ENCODE measurements at places on chromosomes 13 and 19. TPM values are rescaled to one million over a fixed set of nuclear protein-coding genes. Genes with fewer than 3 reads are reported as not detected.

- H3K4me3 ChIP-seq = no peak overlapping the region
- H3K36me3 ChIP-seq = peaks cover 67% of the 10 kb centered on the region
These were observed 8.5 kb downstream of the ZNF557 start for GRCh38 chr19:7078008-7078407.

GRCh38 chr13:104086759-104087158 is 1020.5 kb upstream of the SLC10A2 start:
- no peaks in the 10 kb centered on the region for H3K27me3 ChIP-seq
- H3K27ac ChIP-seq = no peak overlapping the region
- H3K4me1 ChIP-seq = no peaks in the 10 kb centered on the region
- H3K4me3 ChIP-seq = no peak overlapping the region

KLK2 gene
- total RNA-seq = not detected

DNA sequence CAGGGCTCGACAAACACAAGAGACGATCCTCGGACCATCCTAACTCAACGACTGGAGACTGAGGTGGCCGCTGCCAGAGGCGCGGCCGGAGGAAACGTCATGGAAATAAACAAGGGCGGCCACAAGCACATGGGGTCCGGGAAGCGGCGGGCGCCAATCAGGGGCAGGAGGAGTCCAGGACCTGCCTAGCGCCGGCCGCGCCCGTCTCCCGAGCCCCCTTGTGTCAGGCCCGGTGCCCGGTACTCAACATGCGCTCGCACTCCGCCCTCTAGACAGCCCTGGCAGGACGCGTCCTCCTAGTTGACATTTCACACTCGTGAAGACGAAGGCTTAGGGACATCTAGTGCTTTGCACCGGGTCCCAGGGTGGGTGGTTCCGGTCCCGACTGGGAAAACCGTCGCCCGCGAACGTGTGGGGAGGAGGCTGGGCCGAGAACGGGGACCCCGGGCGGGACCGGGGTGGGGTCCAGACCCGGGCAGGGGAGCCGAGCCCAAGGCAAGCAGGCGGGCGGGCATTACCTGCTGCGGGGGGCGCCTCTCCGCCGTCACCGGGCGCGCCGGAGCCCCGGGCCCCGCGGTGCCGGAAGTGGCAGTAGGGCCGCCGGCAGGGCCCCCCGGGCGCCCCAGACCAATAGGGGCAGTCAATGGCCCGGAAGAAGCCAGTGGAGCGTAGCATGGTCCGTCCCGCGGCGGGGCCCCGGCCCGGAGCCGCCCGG is 442 bp downstream of the REXO1 start:
- H3K4me3 ChIP-seq = peak overlapping the region; percentile 73
- 0 out of 2 replicates have a peak, but pooled peaks cover 11% of the 10 kb centered on the region for H3K4me1 ChIP-seq
- no peak for DNase-seq
- no peaks in the 10 kb centered on the region for H3K36me3 ChIP-seq

DNA sequence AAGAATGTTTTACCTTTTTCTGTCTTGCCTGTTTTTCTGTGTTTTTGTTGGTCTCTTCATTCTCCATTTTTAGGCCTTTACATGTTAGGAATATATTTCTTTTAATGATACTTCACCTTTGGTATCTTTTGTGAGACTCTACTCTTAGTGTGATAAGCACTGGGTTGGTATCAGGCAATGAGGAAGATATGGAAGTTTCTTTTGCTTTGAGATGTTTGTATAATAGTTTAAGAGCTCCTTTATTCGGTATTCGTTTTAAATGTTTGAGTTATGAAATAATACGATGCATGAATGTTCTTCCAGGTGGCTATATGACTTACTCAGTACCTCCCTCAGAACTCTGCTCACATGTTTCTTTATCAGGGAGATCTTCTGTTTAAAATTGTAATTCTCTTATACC is 144.8 kb downstream of the PDS5B start:
- H3K27ac ChIP-seq = no peak overlapping the region
- DNase-seq = no peak
- no peaks in the 10 kb centered on the region for H3K27me3 ChIP-seq
- H3K4me3 ChIP-seq = no peak overlapping the region
- H3K4me1 ChIP-seq = no peaks in the 10 kb centered on the region

LGI4 gene
- 1.3 TPM for total RNA-seq

- H3K36me3 ChIP-seq = no peaks in the 10 kb centered on the region
- H3K4me3 ChIP-seq = peak overlapping the region; percentile 86
- no peak for DNase-seq
- no peaks in the 10 kb centered on the region for H3K27me3 ChIP-seq
- peaks cover 6% of the 10 kb centered on the region for H3K4me1 ChIP-seq
- H3K27ac ChIP-seq = no peak overlapping the region
These were observed 1.0 kb downstream of the SPPL2B start for GRCh38 chr19:2329501-2329916.

DNA sequence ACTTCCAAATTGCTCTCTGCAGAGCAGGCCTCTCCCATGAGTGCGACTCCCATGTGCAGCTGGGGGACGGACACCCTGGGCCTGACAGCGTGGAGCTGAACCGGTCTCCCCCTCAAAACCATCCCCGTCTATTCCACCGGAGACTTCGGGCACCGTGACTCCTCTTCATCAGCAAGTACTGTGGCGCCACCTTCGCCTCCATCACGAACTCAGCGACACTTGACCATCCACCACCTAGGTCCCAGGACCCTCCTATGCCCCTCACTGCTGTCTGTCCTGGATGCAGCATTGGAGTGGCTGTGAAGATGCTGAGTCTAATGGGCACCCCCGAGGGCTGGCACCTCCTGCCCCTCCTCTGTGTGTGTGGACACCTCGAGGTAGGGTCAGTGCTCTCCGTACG is 20.6 kb downstream of the CILP2 start:
- no peaks in the 10 kb centered on the region for H3K36me3 ChIP-seq
- H3K4me1 ChIP-seq = no peaks in the 10 kb centered on the region
- H3K27me3 ChIP-seq = no peaks in the 10 kb centered on the region

DNA sequence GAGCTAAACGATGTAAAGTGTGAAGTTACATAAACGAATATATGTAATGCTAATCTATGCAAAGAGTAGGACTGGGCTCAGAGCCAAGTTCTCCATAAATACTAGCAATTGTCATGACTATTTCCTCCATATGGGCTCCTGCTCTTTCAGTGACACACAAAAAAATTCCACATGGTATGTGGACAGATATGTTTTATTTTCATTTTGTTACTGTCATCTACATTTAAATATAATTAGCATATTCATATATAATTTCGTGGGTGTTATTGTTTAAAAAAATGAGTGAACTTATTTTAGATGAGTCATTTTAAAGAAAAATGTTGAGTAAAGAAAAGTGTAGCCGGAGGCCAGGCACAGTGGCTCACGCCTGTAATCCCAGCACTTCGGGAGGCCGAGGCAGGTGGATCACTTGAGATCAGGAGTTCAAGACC is 5.0 kb upstream of the IGSF23 start:
- no peak overlapping the region for H3K4me3 ChIP-seq
- no peak overlapping the region for H3K27ac ChIP-seq
- peak; percentile 51 for DNase-seq
- no peaks in the 10 kb centered on the region for H3K27me3 ChIP-seq
- H3K4me1 ChIP-seq = peaks cover 49% of the 10 kb centered on the region

- H3K27me3 ChIP-seq = no peaks in the 10 kb centered on the region
- H3K27ac ChIP-seq = no peak overlapping the region
- no peaks in the 10 kb centered on the region for H3K36me3 ChIP-seq
- no peak for DNase-seq
- no peak overlapping the region for H3K4me3 ChIP-seq
These were observed 54.9 kb downstream of the AP1M1 start for GRCh38 chr19:16252459-16253205.

DNA sequence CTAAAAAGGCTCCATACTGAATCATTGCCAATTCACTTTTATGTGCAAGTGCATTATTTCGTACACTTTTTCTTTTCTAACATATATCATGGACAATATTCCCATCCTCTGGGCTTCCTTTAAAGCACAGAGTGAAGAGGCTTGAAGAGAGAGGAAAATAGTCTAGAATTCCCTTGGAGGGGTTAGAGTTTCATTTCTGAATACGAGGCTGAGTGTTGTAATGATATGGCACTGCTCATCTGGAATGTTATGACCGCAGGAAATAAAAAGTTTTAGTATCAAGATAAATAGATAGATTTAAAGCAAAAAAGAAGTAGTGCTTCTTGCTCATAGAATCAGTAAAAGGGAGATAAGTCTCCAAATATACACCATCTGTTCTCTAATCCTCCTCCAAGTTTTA is 412.3 kb upstream of the SLITRK1 start:
- H3K27ac ChIP-seq = no peak overlapping the region
- H3K36me3 ChIP-seq = no peaks in the 10 kb centered on the region
- no peak overlapping the region for H3K4me3 ChIP-seq
- H3K4me1 ChIP-seq = no peaks in the 10 kb centered on the region
- H3K27me3 ChIP-seq = no peaks in the 10 kb centered on the region

DNA sequence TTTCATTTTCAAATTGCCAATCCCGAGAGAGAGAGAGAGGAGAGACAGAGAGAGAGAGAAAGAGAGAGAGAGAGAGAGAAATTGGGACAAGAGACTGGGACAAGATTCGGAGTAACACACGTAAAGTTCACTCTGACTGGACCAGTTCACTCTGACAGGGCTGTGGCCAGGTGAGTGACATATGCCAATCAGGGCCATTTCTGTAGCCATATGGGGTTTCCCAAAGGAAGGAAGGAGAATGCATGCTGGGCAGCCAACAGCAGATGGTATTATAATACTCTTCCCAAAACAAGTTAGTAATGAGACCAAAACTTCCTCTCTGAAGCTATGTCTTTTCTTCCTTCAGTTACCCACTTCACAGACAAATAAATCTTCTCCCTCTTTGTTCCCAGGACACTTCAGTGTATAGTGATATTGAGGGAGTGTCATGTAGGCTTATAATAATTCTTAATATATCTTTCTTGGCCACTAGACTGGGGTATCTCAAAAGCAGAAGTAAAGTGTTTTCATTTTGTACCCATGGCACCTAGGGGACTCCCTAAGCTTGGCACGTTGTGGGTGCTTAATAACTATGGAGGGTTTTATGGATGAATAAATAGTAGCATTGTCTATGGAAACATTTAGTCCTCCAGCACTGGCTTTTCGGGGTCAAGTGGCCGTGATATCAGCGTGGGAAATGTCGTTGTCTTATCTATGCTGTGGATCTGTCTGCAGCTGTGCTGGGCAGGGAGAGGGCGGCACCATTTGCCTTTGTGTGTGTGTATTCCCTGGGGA is 51.6 kb downstream of the SERP2 start:
- no peak overlapping the region for H3K27ac ChIP-seq
- H3K4me1 ChIP-seq = no peaks in the 10 kb centered on the region
- no peak for DNase-seq
- H3K4me3 ChIP-seq = no peak overlapping the region
- no peaks in the 10 kb centered on the region for H3K27me3 ChIP-seq

DNA sequence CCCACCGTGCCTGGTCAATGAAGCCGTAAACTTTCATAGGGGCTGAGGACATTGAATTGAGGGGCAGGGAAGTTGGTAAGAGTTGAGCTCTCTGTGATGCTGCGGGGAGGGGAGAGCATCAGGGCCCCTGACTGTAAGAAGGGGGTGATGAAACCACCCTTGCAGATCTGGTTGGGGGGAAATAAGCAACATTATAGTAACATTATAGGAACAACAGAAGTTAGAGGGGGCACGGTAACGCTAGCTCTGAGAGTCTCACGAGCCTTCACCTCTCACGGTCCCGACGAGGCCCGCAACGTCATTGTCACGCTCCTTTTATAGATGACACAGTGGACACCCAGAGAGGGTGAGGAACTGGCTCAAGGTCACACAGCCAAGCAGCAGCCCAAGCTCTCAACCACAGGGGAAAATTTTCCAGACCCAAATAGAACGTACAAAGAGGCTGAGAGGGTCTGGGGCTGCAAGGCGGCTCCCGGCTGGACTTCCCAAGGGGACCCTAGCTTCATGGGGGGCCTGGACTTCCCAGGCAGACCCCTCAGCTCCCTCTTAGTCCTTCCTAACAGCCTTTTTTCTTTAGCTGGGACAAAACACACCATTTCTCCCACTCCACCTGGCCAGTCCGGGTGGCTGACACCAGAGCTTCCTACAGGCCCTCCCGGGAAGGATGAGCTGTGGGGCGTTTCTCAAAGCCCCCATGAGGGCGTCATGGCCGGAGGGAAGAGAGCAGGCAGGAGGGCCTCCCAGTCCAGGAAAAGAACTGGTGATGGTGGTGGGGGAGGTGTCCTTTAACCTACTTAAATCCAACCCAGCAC is 4.1 kb downstream of the TLE5 start:
- no peaks in the 10 kb centered on the region for H3K36me3 ChIP-seq
- no peak overlapping the region for H3K4me3 ChIP-seq
- no peaks in the 10 kb centered on the region for H3K27me3 ChIP-seq
- no peak for DNase-seq
- H3K27ac ChIP-seq = no peak overlapping the region

GRCh38 chr13:98468929-98469328 is 108.0 kb downstream of the STK24 start:
- no peak overlapping the region for H3K4me3 ChIP-seq
- H3K27me3 ChIP-seq = no peaks in the 10 kb centered on the region
- H3K4me1 ChIP-seq = no peaks in the 10 kb centered on the region
- peaks cover 45% of the 10 kb centered on the region for H3K36me3 ChIP-seq

PLEKHF1 gene
- total RNA-seq = 18.0 TPM

PPP5C gene
- 74.7 TPM for total RNA-seq

- H3K36me3 ChIP-seq = no peaks in the 10 kb centered on the region
- H3K27me3 ChIP-seq = peaks cover 35% of the 10 kb centered on the region
- no peak within 1 kb of the TSS for H3K27ac ChIP-seq
- no peak for DNase-seq
- H3K4me1 ChIP-seq = no peaks in the 10 kb centered on the region
- peak within 1 kb of the TSS; percentile 62 for H3K4me3 ChIP-seq
These were observed at the start of gene HS6ST3 for GRCh38 chr13:96089749-96090239. Gene HS6ST3 (plus strand): TSS chr13:96090107.
